ENCODE measurements at places on chromosomes 1 and 21.

DNA sequence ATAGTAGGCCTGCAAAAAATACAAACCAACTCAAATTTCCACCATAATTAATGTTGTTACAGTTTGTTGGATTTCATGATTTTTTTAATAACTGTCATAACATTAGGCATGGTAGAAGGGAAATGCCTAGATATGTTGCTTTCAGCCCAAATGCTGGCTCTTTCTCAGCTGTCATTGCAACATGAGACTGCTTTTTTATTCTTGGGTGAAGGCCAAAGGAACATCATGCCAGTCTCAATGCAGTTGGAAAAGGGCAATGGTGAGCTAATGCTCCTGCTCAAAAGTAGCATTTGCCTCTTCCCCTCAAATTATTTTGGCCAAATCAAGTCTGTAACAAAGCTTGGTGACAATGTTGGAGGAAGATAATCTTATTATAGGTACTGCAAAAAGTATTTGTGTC lies 877.7 kb upstream of the PRMT6 start:
- DNase-seq = no peak

DNA sequence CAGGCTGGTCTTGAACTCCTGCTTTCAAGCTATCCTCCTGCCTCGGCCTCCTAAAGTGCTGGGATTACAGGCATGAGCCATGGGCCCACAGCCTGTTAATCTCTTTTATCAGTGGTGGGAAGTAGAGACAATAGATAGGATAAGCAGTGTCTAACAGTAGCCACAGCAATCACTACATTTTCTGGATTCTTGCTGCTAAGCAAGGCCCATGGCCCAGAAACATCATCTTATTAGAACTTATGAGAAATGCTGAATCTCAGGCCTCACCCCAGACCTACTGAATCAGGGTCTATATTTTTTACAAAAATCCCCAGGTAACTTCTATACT lies 29.7 kb downstream of the IGFN1 start:
- DNase-seq = no peak

DNA sequence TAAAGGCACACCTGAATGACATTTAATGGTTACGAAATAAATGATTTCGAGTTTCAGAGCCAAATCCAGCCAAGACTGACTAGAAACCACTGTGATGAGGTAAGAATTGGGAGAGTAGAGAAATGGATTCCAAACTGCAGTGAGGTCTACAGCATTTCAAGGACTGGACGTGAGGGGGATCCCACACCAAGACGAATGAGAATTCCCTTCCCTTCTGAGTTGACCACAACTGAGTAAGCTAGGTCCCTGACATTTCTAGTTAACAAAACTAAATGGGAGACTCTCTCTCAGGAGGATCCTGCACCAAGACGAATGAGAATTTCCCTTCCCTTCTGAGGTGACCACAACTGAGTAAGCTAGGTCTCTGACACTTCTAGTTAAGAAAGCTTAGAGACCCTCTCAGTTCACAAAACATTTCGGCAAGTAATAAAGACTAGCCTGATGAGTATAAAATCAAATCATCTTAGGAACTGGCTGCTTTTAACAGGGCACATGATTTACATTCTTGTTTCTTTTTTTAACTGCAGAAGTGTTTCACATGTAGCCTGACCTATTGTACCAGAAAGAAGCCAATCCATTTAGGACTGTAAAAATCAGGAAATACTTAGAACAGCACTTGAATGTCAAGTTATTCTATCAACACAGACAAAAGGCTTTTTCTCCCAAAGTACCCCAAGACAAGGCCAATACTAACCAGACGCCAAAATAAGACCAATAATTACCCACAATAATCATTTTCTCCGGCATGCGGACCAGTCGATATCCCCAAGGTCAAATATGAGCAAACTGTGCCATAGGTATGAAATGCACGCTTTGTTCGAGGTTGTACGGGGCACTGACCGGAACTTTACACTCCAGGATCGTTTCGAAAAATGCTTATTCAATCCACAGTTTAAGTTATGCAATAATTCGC lies 1.4 kb upstream of the SPATA1 start:
- DNase-seq = no peak

DNA sequence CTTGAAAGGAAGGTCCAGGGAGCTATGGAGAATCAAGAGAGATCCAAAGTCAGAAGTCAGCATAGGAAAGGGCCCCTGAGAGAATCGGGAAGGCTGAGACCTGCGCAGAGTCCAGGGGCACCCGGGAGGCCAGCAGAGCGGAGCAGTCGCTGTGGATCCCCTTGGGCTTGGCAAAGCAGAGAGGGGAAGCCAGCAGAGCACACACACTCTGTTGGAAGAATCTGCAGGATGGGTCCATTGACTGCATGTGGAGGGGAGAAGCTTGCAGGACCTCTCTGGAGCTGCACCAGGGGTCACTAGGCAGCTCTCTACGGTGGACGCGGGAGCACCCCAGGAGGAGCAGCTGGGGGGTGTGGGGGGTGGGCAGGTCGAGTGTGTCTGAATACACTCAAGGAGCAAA lies 6.4 kb downstream of the RIPK4 start:
- no peak for DNase-seq

DNA sequence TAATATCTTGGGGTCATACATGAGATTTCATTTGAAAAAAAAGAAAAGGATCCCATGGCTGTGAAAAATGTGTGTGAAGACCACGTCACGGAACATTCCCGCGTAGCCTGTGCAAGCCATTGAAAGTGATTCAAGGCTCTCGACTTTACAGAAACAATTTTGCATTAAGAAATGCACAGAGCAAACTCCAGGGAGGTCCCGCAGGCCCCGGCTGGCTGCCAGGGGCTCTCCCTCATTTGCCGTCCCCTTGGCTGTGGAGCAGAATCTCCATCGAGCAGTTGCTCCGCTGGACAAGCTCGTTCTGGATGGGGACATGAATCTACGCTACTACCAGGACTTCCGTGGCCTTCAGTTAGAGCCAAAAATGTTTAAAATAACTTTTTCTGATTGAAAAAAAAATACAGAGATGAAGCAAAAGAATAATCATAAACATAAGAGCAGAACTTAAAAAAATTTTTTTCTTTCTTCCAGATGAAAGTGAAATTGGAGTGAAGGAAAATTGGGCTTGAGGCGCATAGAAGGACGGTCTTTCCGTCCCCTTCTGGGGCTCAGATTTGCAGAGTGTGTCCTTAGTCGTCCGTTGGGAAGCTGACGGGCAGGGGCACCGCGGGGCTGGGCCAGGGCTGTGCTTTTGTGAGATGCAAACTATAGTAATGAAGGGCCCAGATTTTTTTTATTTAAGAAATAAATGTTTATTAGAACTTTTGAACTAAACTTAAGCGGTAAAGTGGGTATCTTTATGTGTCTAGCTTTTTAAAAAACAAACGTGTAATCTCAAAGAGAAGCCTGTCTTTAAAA lies 68.1 kb upstream of the ARHGEF16 start:
- DNase-seq = no peak

- DNase-seq = no peak
Measured at GRCh38 chr1:22677931-22678896, 25.2 kb downstream of the C1QB start.

DNA sequence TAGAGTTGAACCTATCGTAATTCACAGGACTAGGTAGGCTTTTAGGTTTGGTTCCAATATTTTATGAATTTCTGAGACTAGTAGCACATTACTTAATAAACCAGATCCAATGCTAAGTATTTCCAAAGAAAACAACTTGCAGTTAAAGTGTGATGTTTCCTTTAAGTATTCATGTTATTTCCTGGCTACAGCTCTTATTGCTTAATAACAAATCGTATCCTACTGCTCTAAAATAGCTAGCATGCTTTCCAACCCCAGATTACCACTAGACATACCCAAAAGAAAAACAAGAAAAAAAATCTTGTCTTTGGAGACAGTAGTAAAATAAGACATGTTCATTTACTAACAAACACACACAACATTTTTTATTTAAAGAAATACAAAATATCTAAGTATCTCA lies 898 bp downstream of the KRTAP27-1 start:
- no peak for DNase-seq

GRCh38 chr1:6822530-6823359 lies 37.5 kb downstream of the CAMTA1 start:
- DNase-seq = no peak

GRCh38 chr1:109181085-109181806 lies 32.5 kb upstream of the SARS1 start:
- DNase-seq = no peak

- no peak for DNase-seq
Measured at GRCh38 chr1:197917805-197918651, 856 bp downstream of the LHX9 start.

- no peak for DNase-seq
Measured at GRCh38 chr1:29933067-29933466, 696.7 kb downstream of the PTPRU start.

- no peak for DNase-seq
Measured at GRCh38 chr1:187871177-187871845, 1042.6 kb downstream of the PLA2G4A start.

GRCh38 chr1:168295411-168296114 lies 14.9 kb downstream of the TBX19 start:
- DNase-seq = no peak

- no peak for DNase-seq
Measured at GRCh38 chr21:33396951-33397350, 6.3 kb upstream of the IFNGR2 start.

- no peak for DNase-seq
Measured at GRCh38 chr1:91596474-91596873, 95.8 kb downstream of the CDC7 start.

DNA sequence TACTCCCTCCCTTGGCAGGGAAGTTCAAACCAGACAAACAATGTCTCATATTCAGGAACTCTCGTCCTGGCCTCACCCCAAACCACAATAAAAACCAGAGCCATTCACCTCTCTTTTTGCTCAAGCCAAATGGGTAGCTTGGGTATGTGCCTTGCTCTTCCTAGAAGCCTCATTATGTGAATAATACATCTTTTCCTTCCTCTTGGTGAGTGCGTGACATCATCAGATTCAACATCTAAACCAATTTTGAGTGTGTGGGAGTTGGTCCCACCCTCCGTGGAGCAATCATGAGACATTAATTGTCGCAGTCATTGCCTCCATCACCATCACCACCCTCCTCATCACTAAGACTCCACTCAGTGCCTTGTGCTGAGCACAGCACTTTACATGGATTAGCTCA lies 482.9 kb downstream of the PTPRU start:
- no peak for DNase-seq

- DNase-seq = no peak
Measured at GRCh38 chr1:154329152-154329521, 3.8 kb downstream of the ATP8B2 start.

GRCh38 chr1:65309304-65310077 lies at the start of gene DNAJC6:
DNAJC6 (plus strand) TSS chr1:65309543; CDS start chr1:65309746, 203 bp downstream.
- peak; percentile 59 for DNase-seq

DNA sequence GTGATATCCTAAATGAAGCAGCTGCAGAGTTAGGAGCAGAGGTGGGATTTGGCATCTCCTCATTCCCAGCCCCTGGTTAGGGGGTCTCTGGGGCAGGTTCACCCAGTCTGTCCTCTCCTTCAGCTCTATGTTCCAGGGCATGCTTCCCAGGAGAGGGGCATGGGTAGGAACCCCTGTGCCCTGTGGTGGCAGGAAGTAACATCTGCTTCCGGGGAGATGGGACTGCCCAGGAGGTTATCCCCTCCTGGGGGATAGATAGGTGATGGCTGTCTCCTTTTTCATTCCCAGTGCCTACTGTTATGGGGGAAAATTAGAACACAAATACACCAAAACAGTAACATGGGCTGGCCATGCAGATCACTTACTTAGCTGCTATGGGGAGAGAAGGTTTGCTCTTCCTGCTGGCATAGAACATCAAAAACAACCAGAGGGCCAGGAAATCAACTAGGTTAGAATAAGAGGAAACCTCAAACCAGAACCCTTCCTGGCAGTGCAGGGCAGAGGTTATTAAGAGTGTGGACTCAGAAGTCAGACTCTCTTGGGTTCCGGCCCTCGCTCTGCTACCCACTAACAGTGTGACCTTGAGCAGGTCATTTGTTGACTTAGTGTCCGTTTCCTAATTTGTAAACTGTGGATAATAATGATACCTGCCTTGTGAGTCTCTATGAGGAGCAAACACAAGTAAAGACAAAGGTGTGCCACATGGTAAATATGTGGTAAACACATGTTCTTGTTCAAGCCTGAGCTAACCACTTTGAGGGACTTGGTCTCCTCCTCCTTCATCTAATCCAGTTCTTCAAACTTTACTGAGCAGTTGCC lies 157.8 kb upstream of the JUN start:
- no peak for DNase-seq

- DNase-seq = no peak
Measured at GRCh38 chr1:6105763-6106162, 60.1 kb downstream of the KCNAB2 start.

DNA sequence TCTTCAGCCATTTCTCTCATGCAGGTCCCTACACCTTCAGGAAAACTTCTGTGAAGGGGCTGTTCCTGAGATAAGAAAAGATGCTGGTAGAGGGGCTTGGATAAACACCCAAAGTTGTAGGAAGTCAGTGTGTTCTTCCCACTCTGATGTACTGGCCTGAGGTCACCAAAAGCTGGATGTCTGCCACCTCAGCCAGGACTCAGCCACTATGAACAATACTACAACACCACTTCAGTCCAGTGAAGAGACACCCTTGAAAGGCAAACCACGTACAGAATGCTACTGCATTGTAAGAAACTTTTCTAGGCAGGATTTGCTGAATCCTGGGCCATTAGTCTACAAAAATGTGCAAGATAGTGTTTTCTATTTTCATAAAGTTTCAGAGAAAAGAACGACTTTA lies 2.4 kb downstream of the PTPN14 start:
- DNase-seq = peak; percentile 65

GRCh38 chr1:197674286-197674685 lies 101.0 kb downstream of the DENND1B start:
- no peak for DNase-seq

DNA sequence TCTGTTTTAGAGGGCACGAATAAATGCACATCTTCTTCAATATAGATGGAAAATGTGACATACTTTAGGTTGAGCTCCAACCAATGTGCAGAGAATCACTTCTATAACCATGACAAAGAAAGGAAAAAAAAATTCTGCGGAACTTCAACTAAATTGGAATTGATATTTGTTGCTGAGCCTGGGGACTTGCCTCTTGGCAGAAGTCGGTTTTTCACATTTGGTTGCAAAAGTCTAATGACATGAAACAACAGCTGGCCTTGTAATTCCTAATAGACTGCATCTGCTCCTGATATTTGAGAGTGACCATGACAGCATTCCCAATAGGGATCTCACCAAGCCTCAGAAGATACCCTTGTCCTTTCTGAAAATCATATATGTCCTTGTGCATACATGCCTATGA lies 112.8 kb downstream of the PRRX1 start:
- DNase-seq = no peak

DNA sequence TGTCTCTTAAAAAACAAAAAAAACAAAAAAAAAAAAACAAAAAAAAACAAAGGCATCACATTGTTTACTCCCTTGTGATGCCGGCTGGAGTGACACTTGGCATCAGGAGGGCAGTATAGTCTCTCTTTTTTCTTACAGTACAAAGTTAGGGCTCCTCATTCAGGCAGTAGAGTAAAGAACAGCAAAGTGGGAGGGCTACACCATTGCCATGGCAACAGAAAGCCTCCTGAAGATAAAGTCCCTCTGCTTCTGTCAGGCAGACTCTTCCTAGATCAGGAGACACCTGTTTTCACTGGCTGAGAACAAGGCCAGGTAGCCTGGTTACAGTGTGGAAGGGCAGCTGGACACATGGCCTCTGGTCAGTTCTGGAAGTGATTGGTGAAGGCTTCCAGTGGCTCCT lies 41.3 kb upstream of the RAB3GAP2 start:
- DNase-seq = no peak

- no peak for DNase-seq
Measured at GRCh38 chr1:233065685-233066084, 115.3 kb downstream of the NTPCR start.

- no peak for DNase-seq
Measured at GRCh38 chr1:53465023-53465957, 6.1 kb downstream of the DMRTB1 start.

GRCh38 chr1:14679027-14679688 lies 80.7 kb downstream of the KAZN start:
- no peak for DNase-seq

Data from breast epithelium (tissue), 4 donors.